ENCODE measurements at places on chromosomes 6 and 20.

- DNase-seq, result peak; percentile 53
Measured at GRCh38 chr6:167706313-167707109, 120.2 kb upstream of the AFDN start.

GRCh38 chr6:28488916-28489365 lies 26.7 kb downstream of the GPX6 start:
- DNase-seq, result peak; percentile 53

DNA sequence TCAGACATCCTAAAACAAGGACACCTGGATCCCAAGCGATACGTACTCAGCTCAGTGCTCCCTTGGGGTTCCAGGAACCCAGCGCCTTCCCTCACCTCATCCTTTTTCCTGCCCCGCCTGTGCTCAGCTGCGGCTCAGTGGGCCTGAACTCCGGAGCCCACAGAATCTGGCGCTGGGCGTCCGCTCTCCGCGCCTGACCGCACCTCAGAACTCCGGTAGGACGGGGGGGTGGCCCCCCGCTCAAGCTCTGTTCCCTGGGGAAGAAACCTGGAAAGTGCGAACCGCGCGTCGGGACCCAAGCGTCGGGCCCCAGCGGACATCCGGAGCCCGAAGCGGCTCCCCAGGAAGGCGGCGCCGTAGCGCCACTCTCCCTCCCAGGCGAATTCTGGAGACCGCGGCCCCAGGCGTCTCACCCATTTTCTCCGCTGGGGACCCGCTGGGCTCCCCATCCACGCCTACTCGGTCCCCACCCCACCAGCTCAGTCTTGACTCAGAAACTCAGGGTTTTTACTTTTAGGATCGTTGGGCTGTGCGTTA lies 336 bp upstream of the LY6G5C start:
- peak; percentile 12 for DNase-seq

DNA sequence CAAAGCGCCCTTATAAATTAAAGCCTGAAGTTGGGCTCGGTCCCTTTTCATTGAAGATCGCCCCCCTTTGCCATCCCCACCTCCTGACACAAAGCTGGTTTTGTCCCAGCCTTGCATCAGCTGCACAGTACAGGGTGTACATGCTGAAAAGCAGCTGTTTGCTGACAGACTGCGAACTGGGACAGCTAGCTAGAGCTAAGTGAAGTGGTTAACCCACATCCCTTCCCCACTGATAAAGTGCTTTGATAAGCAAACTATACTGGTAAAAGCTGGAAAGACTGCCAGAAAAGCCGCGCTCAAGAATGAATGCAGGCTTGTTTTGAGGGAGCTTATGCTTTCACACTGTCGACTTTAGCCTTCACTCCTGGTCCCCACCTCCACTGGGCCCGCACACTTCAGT lies 207.3 kb downstream of the GMDS start:
- no peak for DNase-seq

DNA sequence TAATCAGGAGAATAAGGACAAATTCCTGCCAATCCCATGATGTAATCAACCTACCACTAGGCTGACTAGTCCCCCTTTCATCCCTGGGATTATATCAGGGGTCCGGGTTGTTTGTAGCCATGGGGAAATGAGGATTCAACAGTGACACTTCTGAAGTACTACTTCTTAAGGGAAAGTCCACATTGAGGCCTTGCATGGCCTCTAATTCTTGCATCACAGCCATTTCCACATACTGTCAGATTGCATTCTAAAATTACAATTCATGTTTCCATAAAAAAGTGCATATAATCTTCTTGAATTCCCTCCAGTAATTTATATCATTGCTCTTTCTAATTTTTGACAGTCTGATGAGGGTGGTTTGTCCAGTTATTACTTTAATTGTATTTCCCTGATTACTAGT lies 184.2 kb downstream of the PHF3 start:
- DNase-seq, result no peak

- no peak for DNase-seq
Measured at GRCh38 chr6:82144852-82145340, 102.6 kb downstream of the IBTK start.

DNA sequence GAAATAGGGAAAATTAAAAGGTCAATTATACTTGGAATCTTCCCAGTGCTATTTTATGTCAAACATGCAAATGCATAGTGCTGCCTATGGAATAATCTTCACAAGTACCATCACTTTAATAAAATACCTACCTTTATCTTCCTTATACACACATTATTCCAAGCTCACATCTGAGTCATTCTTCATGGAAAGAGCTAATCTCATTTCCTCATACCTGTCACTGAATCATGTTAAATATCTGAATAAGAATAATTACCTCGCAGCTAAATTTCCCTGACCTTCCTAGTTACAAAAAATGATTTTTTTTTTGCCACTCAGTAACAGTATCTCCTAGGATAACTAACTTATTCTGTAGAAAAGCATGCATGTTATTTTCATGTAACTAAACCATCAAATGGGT lies 661.4 kb upstream of the HS3ST5 start:
- no peak for DNase-seq

Measured in stimulated activated CD4-positive, alpha-beta T cell treated with anti-CD3 and anti-CD28 coated beads, Interleukin-12 subunit alpha, Interleukin-12 subunit beta, amount 100 ng/mL, for 48 hours (primary cell).